ENCODE measurements at places on chromosomes 5 and 9. TPM values are rescaled to one million over a fixed set of nuclear protein-coding genes. Genes with fewer than 3 reads are reported as not detected.

WDR31 gene
- total RNA-seq = 0.28 TPM

TNC gene
- 170 TPM for total RNA-seq

BNC2 gene
- total RNA-seq = 45.2 TPM

CDC14B gene
- total RNA-seq = 24.7 TPM

C8G gene
- not detected for total RNA-seq

ZNF454 gene
- under 0.01 TPM for total RNA-seq

TRPM6 gene
- under 0.01 TPM for total RNA-seq

TAF11L6 gene
- not detected for total RNA-seq

SLC6A3 gene
- total RNA-seq = not detected

SEC61B gene
- total RNA-seq = 180 TPM

ARL14EPL gene
- not detected for total RNA-seq

UNC13B gene
- 14.3 TPM for total RNA-seq

EMB gene
- total RNA-seq = 4.4 TPM

DMRT2 gene
- not detected for total RNA-seq

ZFP37 gene
- 4.4 TPM for total RNA-seq

NREP gene
- total RNA-seq = 234 TPM

SPRY4 gene
- 10.3 TPM for total RNA-seq

NDUFS6 gene
- total RNA-seq = 26.9 TPM

RGS7BP gene
- total RNA-seq = not detected

COL5A1 gene
- 21.1 TPM for total RNA-seq

BHMT2 gene
- total RNA-seq = 0.56 TPM

SNCAIP gene
- 22.5 TPM for total RNA-seq

CD72 gene
- total RNA-seq = 0.36 TPM

LIX1 gene
- total RNA-seq = not detected

ANKRD18B gene
- total RNA-seq = 13.4 TPM

DEPDC1B gene
- total RNA-seq = 10.0 TPM

TMEFF1 gene
- total RNA-seq = 0.90 TPM

DPH7 gene
- 12.2 TPM for total RNA-seq

IFNA13 gene
- not detected for total RNA-seq

ANKRD31 gene
- under 0.01 TPM for total RNA-seq

AMBP gene
- not detected for total RNA-seq
